ENCODE measurements at places on chromosomes 13 and 19.

DNA sequence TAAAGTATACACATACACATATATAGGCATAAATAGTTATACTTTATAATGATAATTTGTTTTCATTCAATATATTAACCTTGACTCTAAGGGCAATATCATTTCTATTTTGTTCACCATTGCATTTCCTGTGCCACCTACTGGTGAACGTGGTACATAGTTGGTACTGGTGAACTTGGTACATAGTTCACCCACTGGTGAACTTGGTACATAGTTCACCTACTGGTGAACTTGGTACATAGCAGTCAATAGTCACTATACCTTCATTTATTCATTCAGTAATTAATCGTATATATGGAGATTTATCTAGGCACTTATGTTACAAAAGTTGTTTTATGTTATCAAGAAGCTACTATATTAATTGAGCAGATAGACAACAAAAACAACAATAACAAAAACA lies 172.6 kb upstream of the ATXN8OS start:
- no peak for DNase-seq

DNA sequence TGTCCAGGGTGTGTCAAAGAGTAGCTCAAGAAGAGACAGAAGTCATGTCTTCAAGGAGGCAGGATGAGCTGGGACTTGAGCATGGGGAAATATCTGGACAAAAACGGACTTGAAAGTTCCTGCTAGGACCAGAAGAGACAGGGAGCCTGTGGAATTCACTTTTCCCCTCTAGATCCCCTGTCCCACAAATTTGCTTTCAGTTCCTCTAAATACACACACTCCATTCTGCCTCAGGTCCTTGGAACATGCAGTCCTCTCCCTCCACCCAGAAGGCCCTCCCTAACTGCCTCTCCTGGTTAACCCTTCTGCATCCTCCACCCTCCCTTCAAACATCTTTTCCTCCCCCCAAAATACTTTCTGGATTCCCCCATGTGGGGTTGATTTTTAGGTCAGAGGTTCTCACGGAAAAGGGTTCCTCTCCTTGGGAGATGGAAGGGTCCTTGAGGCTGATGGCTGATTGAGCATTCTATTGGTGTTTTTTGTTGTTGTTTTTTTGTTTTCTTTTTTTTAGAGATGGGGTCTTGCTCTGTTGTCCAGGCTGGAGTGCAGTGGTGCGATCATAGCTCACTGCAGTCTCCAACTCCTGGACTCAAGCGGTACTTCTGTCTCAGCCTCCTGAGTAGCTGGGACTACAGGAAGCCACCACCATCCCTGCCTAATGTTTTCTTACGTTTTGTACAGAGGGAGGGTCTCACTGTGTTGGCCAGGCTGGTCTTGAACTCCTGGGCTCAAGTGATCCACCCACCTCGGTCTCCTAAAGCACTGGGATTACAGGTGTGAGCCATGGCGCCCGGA lies 6.9 kb upstream of the RETN start:
- DNase-seq, result no peak

DNA sequence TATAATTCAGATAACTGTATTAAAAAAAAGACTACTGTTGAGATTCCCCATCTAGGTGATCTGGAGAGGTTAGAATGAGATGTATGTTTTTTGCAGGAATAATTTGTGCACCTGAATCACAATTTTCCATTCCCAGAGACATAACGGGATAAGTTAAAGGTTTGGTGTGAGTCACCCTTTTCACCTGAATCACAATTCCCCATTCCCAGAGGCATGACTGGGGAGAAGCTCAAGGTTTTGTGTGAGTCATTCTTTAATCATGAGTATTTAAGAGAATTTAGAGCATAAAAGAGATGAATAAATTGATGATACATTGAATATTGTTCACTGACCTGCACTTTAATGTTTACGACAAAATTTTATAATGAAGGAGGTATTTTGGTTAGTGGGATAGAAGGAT lies 9.0 kb downstream of the OR7A5 start:
- DNase-seq, result no peak

DNA sequence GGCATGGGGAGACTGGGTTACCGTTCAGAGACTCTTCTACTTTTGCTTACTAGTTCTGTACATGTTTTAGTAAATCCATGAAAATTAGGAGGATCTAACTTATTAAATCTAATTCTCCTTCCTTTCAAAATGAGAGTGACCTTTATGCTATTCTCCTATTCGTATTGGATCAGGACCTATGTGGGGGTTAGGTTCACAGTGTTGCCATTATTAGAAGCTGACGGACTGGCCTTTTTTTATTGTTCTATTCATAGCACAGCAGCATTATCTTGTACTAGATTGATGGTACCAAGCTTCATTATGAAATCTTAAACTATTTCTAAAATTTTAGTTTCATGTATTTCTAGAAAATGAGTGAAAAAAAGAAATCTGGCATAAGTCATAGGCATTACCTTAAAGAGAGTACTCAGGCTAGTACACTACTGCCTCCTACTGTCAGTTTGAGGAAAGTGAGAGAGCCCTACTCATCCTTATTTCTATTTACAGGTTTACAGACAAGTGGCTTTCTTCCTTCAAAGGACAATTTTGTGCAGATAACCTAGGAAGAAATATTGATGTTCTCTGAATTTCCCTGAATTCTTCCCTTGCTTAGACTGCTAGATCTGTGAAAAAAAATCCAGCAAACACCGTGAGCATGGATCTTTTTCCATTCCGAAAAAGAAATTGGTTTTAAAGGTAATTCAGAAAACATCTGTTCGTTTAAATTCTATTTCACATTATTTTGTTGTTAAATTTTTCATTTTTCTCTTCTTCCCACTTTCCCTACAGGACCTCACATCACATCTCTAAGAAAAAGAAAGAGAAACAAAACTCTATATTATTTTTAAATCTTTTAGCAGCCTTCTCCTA lies 485.5 kb downstream of the DIAPH3 start:
- no peak for DNase-seq

- DNase-seq, result no peak
These were observed 536.5 kb upstream of the SPRY2 start for GRCh38 chr13:80877209-80877943.

DNA sequence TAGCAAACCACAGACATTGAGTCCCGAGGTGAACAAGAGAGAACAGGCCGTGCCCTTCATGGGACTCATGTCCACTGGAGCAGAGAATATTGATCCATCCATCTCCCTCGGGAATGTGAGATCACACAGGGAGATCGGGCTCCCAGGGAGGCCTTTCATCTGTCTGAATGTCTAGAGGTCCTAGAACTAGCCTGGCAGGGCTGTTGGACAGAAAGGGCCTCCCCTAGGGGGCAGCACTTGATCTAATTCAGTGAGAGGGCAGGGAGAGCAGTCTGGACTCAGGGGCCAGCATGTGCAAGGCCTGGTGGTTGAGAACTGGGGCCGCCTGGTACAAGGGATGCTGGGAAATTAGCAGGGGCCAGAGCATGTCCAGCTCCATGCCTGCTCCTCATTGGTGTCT lies 4.3 kb downstream of the RUVBL2 start:
- DNase-seq, result no peak

DNA sequence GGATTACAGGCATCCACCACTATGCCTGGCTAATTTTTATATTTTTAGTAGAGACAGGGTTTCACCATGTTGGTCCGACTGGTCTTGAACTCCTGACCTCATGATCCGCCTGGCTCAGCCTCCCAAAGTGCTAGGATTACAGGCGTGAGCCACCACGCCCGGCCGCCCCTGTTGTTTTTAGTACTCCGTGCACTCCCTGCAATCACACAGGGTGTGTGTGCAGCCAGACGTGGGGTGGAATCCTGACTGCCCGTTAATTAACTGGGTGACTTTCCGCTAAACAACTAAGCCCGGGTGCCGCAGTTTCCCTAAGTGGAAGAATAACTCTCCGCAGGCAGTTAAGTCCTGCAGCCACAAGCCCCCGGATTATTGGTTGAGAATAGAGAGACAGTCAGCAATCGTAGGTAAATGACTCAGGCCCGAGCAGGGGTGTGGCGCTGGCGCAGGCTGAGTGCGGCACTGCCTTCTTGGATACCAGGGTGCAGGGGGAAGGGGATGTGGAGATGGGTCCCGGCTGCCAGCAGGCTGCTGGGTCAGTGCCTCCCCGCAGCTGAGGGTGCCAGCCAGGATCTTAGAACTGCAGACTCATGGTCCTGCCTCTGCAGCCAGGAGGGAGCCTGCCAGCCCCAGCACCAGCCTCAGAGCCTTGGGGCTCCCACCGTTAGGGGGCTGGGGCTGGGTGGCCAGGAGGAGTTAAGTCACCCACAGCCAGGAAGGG lies 6.1 kb upstream of the FXYD3 start:
- no peak for DNase-seq

DNA sequence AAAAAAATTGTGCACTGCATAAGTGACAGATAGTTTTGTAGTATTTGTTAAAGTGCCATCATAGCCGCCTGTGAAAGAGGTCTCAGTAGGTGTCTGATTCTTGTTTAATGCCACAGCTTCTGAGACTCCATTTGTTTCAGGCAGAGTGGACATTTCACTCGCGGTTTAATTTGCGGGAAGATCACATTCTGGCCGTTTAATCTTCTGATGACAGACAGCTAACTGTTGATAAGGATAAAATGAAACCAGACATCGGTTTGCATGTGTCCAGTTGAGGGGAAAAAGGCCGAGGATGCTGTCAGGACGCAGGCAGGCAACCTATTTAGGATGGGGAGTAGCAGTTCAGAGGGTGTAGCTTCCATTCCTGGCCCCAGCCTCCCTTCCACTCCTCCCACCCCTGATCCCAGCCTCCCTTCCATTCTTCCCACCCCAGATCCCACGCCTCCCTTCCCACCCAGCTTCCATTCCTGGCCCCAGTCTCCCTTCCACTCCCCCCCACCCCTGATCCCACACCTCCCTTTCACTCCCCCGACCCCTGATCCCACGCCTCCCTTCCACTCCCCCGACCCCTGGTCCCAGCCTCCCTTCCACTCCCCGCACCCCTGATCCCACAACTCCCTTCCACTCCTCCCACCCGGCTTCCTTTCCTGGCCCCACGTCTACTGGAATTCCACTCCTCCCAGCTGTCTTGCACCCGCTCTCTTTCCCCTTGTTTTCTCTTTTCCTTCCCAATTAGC lies 23.8 kb downstream of the ATP11A start:
- DNase-seq, result no peak

- no peak for DNase-seq
These were observed 34.4 kb downstream of the ZNF568 start for GRCh38 chr19:36950335-36951119.

Measured in esophagus squamous epithelium (tissue), 5 donors.